ENCODE measurements at places on chromosomes 3 and 15.
A peak's percentile ranks its signal among the peaks of the same experiment; 100 is the strongest.

DNA sequence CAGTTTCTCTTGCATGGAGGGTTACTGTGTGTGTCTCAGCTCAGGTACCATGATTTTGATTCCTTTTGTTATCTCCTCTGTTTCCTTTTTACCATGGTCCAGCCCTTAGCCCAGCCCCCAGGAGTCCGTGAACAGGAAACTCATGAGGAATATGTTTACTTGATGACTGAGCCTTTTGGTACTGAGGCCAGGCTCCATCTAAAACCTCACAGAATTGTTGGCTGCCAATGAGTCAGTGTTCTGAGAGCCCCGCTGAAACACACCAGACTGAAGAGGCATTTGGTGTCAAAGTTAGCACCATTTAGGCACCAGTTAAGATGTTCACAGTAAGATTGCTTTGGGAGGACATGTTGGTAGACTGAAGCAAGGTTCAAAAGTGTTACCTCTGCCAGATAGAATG is 80.9 kb downstream of the DGKG start:
- no peak for DNase-seq

DNA sequence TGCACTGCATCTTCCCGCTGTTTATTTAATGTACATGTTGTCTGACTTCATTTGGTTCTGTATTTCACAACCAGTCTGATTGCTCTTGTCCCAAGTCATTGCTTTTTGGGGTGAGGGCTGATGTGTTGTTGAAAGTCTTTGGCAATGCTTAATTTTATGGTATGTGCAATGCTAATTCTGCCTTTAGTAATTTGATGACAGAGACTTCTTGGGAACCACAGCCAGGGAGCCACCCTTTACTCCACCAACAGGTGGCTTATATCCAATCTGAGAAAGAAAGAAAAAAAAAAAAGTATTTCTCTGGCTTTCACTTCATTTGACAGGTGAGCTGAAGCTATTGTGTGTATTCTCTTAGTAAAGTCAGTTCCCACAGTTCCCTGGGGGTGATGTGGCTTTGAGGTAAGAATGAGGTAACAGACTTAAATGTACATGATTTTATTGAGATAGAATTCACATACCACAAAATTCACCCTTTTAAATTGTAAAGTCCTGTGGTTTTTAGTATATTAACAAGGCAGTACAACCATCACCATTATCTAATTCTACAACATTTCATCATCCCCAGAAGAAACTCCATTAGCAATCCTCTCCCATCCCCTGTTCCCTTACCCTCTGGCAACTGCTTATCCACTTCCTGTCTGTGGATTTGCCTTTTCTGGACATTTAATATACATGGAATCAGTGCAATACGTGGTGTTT is 97.3 kb downstream of the SLCO3A1 start:
- DNase-seq: no peak

DNA sequence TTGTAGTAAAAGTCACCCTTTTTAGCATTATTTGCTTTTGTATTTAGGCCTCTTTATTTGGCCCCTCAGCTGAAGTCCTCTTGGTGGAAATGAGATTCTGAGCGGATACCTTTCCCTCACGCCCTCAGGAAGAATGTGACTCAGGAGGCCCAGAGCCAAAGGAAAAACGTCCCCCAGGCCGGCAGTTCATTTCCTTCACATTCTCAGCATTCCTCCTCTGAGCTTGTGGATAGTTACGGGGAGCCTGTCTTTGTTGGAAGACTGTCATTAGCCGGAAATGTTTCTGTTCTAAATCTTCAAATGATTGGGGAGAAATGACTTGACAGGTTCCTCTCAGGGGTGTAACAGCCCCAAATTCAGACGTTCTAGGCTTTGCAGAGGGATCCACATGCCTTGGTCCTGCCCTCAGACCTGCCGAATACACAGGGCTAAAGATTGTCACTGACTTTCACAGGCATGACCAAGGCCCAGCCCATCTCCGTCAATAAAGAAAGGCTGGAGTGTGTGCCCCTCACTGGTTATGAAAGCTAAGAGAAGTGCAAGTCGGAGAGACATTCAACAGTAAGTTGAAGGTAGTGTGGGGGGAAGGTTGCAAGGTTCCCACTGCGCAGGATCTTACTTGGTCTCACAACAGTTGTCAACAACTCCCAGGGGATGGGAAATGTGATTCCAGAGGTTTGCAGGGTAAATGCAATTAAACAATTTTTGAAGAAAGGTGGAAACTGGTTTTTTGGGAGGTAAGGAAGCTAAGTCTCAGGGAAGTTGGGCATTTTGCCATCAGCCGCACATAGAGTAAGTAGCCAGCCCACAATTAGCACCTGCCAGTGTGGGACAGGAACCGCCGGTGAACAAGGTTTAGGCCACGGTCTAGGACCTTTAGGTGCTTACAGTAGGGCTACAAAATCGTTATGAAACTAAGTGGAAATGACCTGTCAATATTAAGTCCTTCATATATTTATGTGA is 39.7 kb upstream of the MYZAP start:
- DNase-seq: no peak

GRCh38 chr15:33971811-33972210 is 3.5 kb downstream of the CHRM5 start:
- DNase-seq: no peak

DNA sequence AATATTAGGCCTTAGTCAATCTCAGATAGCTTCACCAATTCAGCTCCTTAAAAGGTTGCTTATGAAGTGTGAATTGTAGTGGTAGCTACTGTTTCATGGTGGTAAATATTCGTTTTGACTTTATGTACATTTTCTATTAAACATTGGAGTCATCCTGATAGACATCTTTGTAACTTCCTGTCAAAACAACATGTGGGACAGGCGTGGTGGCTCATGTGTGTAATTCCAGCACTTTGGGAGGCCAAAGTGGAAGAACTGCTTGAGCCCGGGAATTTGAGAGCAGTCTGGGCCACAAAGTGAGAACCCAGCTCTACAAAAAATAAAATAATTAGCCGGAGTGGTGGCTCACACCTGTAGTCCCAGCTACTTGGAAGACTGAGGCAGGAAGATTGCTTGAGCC is 2.0 kb upstream of the TRIM59 start:
- DNase-seq: no peak

DNA sequence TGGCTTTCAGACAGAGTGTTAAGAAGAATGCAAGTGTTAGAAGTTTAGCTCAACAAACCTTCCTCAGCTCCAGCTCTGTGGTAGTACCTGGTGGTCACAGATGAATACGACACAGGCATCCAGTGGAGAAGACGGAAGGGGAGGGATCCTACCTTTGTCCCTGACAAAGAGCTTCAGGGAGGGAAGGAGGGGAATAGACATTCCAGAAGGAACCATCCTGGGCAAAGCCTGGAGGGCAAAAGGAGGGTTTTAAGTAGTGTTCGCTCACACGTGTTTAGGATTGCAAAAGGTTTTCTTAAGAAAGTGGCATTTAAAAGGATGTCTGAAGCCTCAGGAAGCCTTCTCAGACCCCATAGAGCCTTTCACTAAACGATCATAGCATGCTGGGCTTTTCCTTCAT is 2.8 kb downstream of the CHCHD4 start:
- no peak for DNase-seq

DNA sequence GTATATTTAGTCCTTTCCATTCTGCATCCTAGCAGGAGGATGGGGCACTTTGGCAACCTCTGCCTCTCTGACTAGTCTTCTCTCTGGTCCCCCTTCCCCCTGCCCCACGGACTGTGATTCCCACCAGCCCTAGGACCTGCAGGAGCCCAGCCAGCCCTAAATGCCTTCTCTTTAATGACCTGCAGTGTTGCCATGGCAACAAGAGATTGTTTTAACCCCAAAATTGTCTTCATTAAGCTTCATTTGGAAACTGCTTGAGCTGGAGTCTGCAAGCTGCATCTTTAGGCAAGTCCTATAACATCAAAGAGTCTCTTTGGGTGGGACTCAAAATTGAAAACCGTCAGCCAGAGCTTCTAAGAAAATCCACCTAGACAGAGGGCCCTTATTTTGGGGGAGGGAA is 59.7 kb upstream of the ANKRD34C start:
- DNase-seq: no peak

GRCh38 chr15:100429116-100429728 is 87.4 kb upstream of the ADAMTS17 start:
- DNase-seq: no peak

DNA sequence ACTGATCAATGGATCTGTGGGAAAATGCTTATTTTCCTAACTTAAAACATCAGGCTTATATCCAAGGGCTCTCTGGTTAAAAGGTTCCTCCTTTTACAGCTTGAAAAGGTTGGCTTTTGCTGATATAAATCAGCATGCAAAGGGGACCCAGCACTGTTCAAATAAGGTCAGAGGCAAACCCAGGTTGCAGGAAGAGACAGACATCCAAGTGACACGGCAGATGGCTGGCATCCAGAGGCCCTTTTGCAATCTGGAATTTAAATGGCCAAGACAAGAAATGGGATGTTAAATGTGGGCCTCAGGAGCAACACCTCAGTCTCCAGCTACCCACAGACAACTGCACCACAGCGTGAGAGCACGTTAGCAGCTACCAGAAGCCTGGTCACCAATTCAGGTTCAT is 6.3 kb downstream of the SH3BP5 start:
- peak; percentile 12 for DNase-seq

- DNase-seq: peak; percentile 18
These were observed 831 bp upstream of the ROBO2 start for GRCh38 chr3:77038930-77039605.

GRCh38 chr3:185936273-185936629 is 1.6 kb downstream of the TRA2B start:
- no peak for DNase-seq

- DNase-seq: peak; percentile 84
These were observed 1.5 kb downstream of the MGA start for GRCh38 chr15:41661518-41662225.

- no peak for DNase-seq
These were observed 37.1 kb upstream of the HDC start for GRCh38 chr15:50302581-50302980.

DNA sequence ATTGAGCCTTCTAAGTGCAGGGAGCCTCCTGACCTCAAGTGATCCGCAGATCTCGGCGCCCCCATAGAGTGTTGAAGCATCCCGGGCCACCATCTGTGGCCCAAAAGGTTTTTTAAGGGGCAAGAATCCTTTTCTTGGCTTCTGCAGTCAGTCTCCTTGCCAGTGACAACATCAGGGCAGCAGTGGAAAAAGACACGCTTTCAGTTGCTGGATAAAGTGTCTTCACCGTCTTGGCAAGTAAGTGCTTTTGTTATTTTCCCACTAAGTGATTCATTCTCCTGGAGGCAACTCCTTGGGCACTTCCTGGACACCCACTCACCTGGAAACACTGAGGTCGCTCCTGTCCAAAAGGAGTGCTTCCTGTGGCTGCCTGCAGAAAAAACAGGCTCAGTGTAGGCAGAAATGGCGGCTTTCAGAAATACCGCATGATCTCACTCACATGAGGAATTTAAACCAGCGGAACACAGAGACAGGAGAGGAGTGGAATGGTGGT is 71.7 kb upstream of the ABHD2 start:
- no peak for DNase-seq

- no peak for DNase-seq
These were observed 15.4 kb downstream of the HOMER2 start for GRCh38 chr15:82936966-82937711.

DNA sequence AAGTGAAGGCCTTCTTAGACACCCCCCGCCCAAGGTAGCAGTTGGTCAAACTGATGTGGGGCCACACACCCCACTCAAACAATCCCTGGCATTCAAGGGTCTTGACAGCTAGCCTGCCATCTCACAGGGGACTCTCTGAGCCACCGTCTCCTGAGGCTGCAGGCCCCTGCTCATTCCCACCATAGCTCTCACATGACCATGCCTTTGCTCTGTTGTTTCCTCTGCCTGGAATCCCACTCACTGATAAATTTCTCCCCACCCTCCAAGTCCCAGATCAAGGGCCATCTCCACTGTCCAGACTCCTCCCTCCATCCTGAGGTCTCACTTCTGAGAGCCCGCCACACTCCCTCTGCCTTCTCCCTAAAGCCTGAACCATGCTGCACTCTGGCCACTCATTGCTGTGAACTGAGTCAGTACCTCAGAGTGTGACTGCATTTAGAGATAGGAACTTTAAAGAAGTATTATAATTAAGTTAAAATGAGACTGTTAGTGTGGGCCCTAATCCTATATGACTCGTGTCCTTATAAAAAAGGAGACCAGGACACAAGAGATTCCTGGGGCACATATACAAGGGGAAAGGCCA is 10.0 kb downstream of the WNT7A start:
- DNase-seq: no peak

DNA sequence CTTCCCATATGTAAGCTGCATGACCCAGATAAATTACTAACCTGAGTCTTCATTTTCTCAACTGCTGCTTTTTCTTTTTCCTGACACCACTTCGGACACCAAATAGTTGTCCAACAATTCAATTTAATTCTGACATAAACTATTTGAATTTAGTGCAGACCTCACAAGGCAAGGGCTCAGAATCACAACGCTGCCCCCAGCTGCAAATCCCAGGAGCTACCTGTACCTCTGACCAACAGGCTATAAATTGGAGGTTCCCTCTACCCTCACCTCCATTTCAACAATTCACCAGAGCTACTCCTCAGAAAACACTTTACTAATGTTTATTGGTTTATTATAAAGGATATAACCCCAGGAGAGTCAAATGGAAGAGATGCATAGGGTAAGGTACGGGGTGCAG is 737.6 kb downstream of the NTRK3 start:
- DNase-seq: no peak

DNA sequence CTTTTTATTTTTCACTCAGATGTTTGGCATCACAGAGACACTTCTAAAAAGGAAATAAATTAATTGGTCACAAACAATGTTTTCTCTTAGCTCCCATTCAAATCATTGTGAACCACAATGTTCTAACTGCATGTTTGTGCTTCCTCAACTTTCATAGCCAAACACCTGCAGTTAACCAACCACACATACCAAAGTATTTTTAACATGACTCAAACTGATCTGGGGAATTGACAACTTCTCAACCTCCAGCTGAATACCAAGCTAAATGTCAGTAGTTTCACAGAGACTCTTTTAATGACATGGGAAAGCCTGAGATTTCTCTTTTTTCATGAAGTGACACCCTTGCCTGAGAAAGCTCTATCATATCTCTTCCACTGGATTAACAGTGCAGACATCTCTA is 217.9 kb upstream of the MME start:
- no peak for DNase-seq

DNA sequence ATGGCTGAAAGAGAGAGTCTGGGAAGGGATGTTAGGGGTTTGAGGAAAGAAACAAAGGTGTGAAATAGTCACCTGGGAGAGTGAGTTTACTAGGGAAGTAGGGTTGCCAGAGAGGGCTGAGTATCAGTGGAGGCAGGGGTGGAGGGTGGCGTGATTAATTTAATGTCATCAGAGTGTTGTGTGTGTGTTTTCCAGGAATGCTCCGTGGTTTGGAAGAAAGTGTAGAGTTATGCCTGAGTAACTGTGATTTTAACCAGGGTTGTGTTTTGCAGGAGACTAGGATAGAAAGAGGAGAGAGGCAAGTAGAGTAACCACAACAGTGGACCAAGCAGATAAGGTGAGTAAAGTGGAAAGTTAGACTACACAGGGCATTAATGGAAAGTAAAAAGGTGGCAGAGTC is 27.2 kb downstream of the PLD1 start:
- DNase-seq: no peak

- no peak for DNase-seq
These were observed 443.3 kb upstream of the ATP11B start for GRCh38 chr3:182349951-182350517.

- peak; percentile 83 for DNase-seq
These were observed 882 bp downstream of the CADM2 start for GRCh38 chr3:84959470-84960271.

- DNase-seq: no peak
These were observed 4.1 kb downstream of the CCR9 start for GRCh38 chr3:45890405-45890804.

- DNase-seq: no peak
These were observed 46.9 kb downstream of the SFMBT1 start for GRCh38 chr3:52998771-52999513.

- no peak for DNase-seq
These were observed 29.4 kb downstream of the MELTF start for GRCh38 chr3:197000211-197000610.

GRCh38 chr3:37887062-37887461 is 25.4 kb downstream of the CTDSPL start:
- DNase-seq: no peak
